Activated effector memory CD4-positive, alpha-beta T cell treated with Interleukin-2 at 50 U/mL for 16 hours (primary cell): ENCODE measurements at places on chromosomes 7 and 10.

- no peak for DNase-seq
Measured at GRCh38 chr10:5765617-5766016, 47.6 kb downstream of the GDI2 start.

GRCh38 chr7:24767878-24768569 lies 10.8 kb upstream of the GSDME start:
- DNase-seq: no peak

DNA sequence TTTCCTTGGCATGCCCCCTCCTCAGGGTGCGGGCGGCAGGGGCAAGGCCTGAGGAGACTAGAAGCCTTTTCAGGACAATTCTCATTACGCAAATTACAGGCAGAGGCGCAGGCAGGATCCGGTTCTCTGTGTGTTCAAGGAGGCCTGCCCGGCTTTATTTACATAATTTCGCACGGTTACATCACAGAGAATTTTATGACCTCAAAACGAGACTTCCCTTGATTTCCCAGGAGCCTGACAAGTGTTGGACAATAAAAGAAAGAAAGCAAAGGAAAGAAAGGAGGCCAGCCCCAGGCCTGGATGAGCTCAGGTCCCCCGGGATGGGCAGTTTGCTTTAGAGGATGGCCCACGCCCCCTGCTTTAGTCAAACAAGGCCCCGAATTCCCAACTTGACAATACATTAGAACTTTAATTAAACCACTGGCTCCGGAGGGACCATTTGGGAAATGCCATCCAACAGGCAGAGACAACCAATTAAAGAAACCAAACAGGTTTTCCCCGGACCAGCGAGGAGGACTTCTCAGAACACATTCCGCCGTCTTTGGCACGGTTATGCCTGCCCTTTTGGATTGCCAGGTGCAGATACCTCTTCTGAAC lies 2.9 kb downstream of the MNX1 start:
- DNase-seq: no peak

DNA sequence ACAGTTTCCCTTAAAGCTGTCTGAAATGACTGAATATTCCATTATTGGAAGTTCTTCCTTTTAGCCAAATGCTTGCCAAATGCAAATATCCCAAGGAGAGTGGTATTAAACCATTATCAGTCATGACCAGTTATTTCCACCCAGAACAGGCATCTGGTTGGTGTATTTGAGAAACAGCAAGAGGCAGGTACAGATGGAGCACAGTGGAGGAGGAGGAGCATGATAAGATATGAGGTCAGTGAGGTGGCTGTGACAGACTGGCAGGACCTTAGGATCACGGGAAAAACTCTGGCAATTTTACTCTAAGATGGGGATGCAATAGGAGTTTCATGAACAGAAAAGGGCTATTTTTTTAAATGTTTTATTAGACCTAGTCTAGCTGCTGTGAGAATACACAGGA lies 6.4 kb downstream of the HEPACAM2 start:
- DNase-seq: no peak

DNA sequence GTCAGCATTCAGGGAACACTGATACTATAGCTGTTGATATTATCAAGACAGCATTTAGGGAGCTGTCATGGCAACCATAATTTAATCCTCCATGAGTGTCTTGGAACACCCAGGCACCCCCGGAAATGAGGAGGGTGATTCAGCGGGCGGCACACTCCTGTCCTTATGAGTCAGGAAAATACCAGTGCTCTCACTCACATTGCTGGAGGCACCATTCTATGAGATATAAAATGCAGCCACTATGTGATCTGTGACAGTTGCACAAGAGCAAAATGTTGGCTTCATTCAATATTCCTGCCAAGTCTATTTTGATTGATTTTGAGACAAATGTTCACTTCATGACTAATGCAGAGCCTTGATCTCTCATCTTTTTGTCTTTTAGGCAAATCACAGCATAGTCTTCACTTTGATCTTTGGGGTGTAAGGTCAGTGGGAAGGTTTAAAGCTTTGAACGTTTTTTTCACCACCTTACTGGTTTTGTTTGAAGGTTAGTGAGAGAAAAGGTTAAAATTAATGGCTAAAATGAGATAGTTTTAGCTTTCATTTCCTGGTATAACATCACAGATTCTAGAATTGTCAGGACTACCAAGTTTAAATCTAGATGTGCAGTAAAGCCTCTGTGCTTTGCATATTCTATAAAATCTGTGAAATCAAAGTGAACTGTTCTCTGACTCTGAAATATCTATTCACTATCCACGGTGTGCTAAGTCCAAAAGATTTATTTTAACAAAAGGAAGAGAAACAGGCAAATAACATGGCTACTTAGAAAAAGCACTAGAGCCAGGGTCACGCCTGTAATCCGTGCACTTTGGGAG lies 12.4 kb upstream of the ARHGAP12 start:
- DNase-seq: no peak

DNA sequence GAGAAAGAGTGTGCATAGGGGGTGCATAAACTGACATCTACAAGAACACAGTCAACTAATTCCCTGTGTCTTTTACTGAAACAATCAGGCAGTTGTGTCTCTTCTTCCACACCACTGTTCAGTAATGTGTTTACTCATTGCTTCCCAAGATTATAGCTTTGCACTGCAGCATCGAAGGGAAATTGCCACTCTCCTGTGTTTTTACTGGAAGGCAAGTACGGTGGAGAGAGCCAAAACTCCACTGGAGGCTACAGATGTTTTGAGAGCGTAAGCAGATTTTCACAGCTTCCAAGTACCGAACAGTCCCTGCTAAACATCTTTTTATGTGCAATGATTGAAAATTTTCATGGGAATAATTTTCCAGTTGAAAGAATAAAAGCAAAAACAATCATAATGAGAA lies 510.5 kb upstream of the AKR1E2 start:
- DNase-seq: no peak

DNA sequence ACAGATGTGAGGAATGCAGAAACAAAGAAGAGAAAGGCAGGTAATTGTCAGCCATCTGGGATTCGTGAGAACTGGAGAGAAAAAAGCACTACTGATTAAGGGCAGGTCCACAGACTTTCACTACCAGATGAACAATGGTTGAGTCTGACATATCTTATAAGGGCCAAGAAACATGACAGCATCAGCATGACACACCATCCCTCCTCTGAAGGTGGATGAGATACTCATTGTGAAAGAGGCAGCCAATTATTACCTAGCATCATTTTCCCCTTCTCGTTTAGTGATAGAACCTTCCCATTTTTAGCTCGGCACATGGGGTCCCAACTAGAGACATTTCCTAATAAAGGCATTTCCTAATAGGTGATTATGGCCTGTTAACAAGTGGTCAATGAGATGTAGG lies 19.2 kb upstream of the MET start:
- DNase-seq: no peak
